ENCODE measurements at places on chromosomes 7 and 10.

DNA sequence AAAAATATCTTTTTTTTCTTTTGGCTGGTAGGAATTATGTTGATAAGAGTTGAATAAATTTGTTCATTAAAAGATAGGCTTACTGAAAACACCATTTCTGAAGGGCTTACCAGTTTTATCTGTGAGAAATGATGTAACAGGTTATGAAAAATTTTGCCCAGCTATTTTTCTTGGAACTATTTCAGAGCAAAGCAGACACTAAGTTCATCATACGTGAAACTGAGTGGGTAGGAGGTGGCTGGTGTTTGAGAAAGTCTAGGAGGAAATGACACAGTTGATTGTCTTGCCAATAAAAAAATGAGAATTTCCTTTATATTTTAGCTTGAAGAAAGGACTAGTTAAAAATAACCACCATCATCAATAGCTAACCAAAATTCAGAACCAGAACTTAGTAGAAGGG, 6.2 kb upstream of the MRC1 start:
- no peak for DNase-seq

- DNase-seq: no peak
Observed at GRCh38 chr10:121576139-121576538, 22.1 kb downstream of the FGFR2 start.

DNA sequence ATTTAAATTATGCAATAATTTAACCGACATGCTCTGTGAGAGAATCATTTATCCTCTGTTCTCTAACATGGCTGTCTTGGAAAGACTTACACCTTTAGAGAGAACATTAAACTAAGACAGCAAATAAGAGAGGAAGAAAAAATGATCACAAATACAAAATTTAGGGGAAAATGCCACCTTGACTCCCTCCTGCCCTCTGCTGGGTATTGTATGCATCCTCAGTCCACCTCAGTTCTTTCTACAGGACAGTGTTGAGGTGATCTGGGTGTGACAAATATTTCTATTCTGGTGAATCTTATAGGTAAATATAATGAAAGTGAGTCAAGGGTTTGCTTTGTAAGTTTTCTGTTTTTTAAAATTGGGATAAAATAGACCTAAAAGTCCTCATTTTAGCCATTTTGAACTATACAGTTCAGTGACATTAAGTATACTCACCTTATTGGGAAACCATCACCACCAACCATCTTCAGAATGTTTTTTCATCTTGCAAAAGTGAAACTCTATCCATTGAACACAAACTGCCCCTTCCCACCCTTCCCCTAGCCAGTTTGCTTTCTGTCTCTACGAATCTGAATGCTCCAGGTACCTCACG, 61.5 kb upstream of the ELMO1 start:
- DNase-seq: no peak

GRCh38 chr7:133011746-133012145, 70.1 kb downstream of the CHCHD3 start:
- DNase-seq: no peak

GRCh38 chr7:152865461-152865860, 105.9 kb downstream of the ACTR3B start:
- no peak for DNase-seq

- no peak for DNase-seq
Observed at GRCh38 chr10:33876584-33877400, 542.3 kb upstream of the NRP1 start.

DNA sequence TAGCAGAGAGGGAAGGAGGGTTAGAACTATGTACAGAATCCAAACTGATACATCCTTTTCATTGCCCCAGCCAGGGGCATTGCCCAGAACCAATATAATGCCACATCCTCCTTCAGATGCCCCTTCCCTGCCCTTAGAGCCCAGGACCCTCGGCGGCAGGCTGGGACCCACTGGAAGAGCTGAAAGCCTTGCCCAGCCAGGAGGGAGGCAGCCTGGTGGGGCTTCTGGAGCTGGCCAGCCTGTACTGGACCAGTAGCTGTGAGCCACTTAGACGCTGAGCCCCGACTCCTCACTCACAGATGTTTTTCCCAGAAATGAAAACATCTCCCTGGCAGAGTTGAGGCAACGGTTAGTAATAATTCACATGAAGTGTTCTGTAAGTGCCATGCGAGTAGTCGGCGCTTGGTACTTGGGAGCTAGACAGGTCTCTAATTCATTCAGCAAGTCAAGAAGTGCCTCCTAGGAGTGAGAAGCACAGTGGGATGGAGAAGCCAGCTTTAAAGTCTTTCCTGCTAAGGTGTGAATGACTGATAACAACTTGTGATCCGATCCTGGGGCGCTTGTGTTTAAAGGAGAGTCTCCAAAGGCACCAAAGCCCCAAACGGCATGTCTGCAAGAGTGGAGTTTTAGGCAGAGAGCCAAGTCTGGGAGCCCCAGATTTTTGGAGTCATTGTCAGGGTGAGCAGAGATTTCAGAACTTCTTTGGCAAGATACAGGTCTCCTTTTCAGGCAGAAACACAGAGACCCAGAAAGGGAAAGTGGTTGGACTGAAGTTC, 9.8 kb downstream of the VSIR start:
- DNase-seq: no peak

- no peak for DNase-seq
Observed at GRCh38 chr7:136046548-136046947, 69.4 kb upstream of the MTPN start.

DNA sequence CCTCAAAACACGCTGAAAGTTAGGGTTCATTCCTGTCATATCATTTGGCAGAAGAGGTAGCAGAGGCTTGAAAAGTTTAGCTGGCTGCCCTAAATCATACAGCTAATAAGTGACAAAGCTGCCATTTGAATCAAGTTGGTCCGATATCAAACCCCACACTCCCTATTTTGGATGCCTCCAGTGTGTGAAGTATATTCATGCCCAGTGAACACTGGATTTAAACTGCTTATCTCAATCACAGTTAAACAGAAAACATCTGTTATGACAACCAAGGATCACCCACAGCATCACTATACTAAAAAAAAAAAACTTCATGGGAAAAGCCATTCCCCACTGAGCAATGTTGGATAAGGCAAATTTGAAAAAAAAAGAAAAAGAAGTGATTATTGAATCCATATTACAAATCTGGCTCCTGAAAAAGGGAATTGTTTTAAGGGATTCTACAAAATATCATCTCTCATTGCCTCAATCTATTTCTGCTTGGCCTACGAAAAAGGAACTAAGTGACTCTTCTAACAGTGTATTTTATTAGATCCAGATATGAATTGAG, 48.3 kb downstream of the ABCB1 start:
- no peak for DNase-seq

DNA sequence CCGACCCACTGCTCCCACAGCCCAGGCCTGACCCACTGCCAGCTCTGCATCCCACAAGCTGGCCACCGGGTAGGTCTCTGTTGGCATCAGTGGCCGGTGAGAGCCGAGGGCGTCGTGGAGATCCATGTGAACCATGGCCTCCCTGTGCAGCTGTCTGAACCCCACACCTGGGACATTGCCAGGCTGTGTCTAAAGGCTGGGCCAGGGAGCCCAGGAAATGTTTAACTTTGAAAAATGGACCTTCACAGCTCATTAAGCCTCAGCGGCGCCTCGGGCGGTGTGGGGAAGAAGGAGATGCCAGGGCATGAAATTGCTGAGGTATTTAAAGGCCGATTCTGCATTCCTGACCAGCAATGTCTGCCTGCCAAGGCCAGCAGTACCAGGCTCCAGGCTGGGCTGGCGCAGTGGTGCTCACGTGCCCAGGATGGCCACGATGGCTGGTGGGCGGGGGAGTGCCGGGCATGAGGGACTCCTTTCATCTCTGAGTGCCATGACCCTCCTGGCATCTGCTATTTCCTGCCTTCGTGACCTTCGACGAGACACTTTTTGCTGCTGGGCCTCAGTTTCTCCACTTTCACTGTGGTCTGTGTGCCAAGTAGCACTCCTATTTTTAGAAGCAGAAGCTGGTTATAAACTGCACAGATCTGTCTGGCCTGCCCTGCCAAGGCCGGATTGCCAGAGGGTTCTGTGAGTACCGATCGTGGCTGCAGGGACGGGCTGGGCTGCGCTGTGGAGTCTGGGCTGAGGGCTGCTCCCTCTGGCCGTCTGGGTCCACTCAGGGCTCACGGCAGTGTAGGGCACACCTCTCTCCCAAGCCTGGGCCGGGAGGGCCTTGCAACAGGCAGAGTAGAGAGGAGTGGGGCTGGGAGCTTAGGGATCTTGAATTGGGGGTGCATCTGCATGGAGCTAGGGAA, 21.8 kb downstream of the ELFN1 start:
- peak; percentile 2 for DNase-seq

DNA sequence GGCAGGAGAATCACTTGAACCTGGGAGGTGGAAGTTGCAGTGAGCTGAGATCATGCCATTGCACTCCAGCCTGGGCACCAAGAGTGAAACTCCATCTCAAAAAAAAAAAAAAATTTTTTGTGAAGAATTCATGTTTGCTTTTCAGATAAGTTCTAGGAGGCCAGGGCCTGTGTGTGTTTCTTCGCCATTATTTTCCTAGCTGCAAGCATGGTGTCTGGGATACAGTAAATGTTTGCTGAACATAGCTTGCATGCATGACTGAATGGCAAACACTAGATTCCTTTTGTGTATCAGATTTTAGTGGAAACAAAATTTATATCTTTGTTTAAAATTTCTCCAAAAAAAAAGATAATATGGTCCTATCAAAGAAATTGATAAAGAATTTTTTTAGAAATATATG, 9.7 kb upstream of the MACC1 start:
- no peak for DNase-seq

- no peak for DNase-seq
Observed at GRCh38 chr10:52232561-52233350, 81.3 kb upstream of the DKK1 start.

DNA sequence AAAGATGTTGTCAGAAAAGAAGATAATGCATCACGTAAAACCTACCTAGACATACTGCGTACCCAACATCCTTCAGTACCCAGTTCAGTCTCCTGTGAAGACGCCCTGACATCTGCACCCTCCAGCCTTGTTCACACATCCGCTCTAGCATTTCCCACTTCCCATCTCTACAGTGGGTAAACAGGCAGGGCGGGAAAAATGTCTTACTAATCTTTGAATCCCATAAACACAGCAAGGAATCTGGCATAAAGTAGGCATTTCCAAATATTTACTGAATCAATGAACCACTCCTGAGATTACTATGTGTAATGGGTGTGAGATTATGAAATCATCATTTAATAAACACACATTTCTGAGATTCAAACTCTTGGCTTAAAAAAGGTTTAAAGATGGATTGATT, 132.8 kb downstream of the GLI3 start:
- DNase-seq: no peak

- DNase-seq: no peak
Observed at GRCh38 chr10:54702583-54703485, 98.2 kb downstream of the PCDH15 start.

DNA sequence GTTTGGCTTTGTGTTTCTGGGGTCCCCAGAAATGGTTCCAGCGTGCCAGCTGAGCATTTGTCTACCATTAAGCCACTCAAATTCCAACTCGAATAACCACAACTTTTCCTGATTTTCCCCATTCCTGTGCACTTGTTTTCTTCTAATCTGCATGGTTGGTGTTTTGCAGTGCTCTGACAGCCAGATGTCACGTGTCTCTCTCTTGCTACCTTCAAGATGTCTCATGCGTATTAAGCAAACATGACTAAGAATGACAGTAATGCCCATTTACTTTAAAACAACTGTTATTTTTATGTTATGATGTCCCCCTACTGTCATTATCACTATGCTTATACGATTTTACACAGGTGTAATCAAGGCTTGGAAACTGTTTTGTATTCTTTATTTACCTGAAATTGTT, 35.2 kb upstream of the MXI1 start:
- DNase-seq: no peak

DNA sequence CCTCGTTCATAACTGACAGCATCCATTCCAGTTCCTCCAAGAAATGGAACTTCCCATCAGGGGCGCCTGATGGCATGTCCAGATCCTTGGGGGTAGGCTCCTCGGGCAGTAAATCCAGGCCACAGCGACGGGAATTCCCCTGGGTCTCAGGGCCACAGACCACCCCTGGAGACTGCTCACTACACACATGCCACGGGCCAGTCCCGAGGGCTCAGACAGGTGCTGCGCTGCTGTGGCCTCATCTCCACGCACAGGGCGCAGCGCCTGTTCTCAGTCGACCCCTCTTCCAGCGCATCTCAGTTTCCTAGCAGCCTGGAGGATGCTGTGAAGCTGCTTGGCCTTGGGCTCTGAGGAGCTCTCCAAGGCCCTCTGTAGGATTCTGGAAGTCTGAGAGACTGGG, 473.5 kb upstream of the FOXK1 start:
- DNase-seq: no peak

- no peak for DNase-seq
Observed at GRCh38 chr7:102433219-102434038, at the start of gene ORAI2. ORAI2 (plus strand) TSS chr7:102433575; CDS start chr7:102438957, 5,382 bp downstream.

DNA sequence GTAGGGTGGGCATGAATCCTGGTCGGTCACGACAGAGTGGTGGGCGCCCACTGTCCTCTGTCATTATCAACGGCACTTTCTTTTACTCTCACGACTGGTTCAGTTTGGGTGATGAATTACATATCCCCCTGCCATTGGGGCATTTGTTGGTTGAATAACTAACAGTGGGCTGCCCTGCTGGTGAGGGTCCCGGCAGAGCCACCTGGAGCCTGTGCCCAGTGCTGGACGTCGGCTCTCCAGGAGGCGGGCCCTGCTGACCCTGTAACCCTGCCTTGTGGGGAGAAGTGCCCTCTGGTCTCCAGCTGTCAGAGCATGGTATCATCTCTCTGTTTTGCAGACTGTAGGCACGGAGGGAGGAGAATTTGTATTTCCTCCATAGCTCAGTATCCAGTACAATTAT, 199.1 kb downstream of the GLRX3 start:
- DNase-seq: no peak

DNA sequence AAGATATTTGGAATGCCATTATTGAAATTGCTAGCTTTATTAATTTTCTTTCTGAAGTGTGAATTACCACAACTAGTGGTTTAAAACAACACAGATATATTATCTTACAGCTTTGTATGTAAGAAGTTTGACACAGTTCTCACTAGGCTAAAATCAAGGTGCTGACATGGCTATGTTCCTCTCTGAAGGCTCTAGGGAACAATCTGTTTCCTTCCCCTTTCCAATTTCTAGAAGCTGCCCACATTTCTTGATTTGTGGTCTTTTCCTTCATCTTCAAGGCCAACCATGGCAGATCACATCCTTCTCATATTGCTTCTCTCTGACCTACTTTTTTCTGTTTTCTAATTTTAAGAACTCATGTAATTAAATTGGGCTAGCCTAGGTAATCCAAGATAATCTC, 43.3 kb upstream of the SLC26A3 start:
- no peak for DNase-seq

GRCh38 chr10:98295907-98296306, 27.9 kb upstream of the LOXL4 start:
- no peak for DNase-seq

- DNase-seq: no peak
Observed at GRCh38 chr7:142471820-142472219, 214.0 kb upstream of the PRSS58 start.

DNA sequence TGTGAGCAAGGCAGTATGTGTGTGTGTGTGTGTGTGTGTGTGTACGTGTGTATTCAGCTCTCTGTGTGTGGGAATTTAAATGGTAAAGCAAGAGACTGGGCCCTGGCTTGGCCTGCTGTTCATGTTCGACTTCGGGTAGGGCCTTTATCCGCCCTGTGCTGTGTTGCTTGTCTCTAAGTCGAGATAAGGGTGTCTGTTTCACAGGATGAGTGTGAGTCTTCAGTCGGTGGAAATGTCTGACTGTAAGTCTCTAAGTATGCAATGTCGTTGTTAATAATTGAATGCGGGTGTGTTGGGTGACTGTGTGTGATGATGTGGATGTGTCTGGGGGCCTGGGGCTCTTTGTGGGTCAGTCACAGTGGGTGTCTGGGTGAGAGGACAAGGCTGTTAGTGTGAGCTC, 34.8 kb downstream of the HIF1AN start:
- no peak for DNase-seq
